ENCODE measurements at places on chromosomes 1 and 21. TPM values are rescaled to one million over a fixed set of nuclear protein-coding genes. Genes with fewer than 3 reads are reported as not detected.

Gene LYSMD1
- 7.1 TPM for total RNA-seq

Gene OR2L8
- total RNA-seq: not detected

Gene PADI2
- total RNA-seq: 1.4 TPM

Gene CFHR2
- total RNA-seq: not detected

Gene IFI44
- 0.82 TPM for total RNA-seq

Gene CD101
- total RNA-seq: 0.14 TPM

Gene LRRC3
- 2.4 TPM for total RNA-seq

Gene OR2L3
- not detected for total RNA-seq

Gene LENEP
- not detected for total RNA-seq

Gene GLRX2
- 45.1 TPM for total RNA-seq

Gene COL8A2
- 0.14 TPM for total RNA-seq

Gene ATP6V1G3
- total RNA-seq: not detected

Gene OR2T11
- total RNA-seq: not detected

All from A549 treated with dexamethasone at 1 μM for 4 hours (cell line).